GM03348 (cell line): ENCODE measurements at places on chromosomes 4 and X.

- DNase-seq = no peak
These were observed 34.4 kb downstream of the PTTG2 start for GRCh38 chr4:37994569-37994968.

DNA sequence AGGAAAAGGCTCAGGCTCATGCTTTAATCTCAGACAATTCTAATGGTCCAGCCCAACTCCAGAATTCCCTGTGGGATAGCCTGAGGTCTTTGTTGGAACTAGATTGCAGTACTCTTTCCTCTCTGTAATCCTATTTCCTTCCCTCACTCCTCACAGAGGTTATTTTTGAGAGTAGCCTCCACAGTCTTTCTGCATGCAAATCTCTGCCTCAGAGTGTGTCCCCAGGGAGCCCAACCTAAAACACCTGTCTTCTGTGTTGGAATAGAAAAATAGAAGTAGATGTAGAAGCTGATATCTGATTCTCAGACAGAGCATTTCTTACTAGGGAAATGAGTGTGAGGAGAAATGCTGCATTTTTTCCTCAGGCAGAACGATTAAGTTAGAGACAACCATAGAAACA lies 915.5 kb upstream of the EPHA5 start:
- DNase-seq = no peak

DNA sequence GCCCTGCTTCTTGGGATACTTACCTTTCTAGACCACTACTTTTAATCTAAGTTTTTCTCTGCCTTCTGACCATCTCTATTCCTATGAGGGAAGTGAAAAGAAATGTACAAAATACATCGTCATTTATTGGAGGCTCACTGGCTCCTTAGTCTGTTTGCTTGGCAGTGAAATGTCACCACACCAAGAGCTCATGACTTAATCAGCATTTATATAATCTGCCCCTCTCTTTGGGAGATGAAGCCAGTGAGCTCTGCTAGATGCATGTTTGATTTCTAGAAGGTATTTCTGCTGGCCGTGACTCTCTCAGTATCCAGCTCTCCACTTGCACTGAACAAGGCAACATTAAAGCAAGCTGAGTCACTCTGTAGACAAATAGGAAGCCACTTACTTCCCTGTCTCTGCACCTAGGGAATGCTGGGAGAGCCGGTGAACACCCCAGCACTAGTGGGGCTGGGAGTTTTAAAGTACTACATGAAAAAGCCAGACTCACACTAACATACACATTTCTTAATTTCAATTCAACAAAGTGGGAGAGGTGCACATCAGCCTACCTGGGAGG lies 79.1 kb downstream of the MID1IP1 start:
- no peak for DNase-seq

DNA sequence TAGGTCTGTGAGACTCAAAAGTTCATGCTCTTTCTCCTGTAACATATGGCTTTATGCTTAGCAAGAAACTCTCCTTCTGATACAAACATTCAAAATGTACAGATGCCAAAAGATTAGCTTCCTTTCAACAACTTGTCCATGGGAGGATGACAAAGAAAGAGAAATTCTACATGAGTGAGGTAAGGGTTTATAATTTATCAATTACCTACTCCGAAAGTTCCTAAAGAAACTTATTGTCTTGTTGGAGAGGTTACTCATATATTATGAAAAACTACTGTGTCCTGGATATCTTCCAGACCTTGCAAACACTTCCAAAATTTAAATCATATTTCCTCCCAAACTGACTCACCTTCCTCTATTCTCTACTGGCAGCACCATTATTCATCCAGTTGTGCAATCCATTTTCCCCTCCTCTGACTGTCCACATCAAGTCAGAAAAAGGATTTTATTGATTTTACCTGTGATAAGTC lies 65.1 kb downstream of the ENPEP start:
- peak; percentile 33 for DNase-seq

- peak; percentile 68 for DNase-seq
These were observed 35.9 kb downstream of the ANTXR2 start for GRCh38 chr4:80036949-80037685.

DNA sequence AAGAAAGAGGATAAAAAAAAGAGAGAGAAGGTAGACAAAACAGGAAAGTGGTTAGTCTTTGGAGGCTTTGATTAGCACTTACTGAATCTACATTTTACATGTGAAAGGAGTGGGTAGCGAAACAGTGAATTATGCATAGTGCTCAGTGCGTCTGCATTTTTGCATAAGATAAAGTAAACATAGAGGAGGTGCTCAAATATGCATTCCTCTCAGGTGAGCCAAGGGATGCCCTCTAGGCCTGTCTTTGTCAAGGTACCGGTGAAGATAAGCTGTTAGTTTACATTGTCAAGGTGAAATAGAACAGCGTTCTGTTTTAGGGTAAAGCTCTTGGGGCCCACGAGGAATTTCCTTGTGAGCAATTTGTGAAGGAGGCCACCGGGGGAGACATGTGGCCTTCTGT lies 260.6 kb downstream of the TRIML1 start:
- DNase-seq = no peak

DNA sequence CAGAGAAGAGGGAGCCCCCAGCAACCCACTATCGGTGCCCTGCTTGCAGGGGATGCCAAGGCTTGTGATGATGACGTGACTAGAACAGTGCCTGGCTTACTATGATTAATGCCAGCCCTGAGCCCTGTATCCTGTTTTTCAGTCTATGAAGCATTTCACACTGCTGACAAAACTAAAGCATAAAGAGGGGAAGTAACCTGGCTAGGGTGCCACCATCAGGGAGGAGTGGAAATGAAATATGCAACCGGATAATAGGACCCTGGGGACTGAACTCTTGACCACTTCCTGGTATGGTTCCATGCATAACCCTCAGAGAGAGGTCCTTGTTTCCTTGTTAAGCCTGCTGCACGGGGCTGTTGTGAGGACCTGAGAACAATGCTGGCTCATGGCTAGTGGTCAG lies 50.3 kb downstream of the MED28 start:
- DNase-seq = no peak

DNA sequence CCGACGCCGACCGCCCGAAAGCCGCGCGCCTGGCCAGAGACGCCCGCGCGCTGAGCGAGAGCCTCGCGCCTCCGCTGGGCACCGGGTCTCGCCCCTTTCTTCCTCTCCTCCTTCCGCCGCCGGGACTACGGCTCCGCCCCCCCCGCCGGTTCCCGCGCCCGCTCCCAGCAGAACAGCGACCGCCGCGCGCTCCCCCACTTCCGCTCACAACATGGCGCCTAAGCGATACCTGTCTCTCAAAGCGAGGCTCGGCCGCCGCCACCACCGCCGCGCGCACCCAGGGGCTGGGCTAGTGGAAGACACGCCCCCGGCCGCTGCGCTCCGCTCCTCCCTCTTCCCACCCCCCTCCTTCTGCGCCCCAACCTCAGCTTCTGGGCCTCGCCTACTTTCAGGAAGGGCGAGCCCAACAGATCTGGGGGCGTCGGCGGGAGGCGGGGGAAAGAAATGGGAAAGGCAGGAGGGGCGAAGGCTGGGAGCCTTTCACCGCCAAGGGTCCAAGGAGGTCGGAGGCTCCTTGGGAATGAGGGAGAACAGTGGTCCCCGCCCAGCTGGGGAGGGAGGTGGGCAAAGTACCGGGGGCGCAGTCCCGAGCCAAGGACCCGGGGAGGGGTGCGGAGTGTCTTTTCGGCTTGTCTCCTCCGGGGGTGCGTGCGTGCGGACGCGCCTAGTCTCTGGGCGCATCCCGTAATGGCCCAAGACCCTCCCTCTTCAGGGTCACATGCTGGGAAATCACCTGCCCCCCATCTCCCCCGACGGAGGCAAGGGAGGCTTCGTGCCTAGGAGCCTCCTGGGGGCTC lies at the start of gene RPS6KA3:
RPS6KA3 (minus strand) TSS at position 100 of the 797 bp plus-strand sequence. CDS start 277 bp downstream, outside the sequence.
- DNase-seq = peak; percentile 91

DNA sequence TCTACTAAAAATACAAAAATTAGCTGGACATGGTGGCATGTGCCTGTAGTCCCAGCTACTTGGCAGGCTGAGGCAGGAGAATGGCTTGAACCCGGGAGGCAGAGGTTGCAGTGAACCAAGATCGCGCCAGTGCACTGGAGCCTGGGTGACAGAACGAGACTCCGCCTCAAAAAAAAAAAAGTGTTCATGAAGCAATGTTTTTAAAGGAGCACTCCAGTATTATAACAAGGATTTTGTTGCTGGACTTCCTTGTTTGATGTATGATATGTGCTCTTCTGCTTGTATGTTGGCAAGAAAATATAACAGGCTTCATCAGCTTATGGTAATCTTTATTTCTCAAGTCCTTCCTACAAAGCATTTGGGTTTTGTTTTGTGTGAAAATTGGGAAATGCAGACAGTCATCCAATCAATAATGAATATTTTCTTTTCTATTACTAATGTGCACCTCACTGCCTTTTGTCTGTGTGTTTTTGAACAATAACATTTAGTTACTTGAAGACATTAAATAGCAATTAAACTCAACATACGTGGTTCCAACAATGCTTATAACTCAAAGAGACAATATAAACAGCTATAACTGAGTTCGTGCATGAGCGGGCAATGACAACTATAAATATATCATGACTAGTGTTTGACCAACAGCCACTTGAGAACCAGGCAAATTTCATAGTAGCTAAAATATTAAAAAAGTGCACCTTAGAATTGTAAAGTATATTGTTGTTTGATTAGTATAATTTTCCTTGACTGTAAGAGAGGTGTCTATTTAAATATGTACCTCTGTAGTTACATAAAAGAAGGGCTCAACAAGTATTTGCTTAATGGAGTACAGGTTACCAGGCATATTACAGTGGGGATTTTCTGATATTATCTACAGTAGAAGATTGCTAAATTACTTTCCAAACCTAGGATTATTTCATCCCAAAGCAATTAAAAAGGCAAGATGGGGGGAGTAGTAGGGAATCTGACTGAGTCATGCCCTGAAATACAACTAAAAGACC lies 210.7 kb downstream of the PPP3CA start:
- no peak for DNase-seq

DNA sequence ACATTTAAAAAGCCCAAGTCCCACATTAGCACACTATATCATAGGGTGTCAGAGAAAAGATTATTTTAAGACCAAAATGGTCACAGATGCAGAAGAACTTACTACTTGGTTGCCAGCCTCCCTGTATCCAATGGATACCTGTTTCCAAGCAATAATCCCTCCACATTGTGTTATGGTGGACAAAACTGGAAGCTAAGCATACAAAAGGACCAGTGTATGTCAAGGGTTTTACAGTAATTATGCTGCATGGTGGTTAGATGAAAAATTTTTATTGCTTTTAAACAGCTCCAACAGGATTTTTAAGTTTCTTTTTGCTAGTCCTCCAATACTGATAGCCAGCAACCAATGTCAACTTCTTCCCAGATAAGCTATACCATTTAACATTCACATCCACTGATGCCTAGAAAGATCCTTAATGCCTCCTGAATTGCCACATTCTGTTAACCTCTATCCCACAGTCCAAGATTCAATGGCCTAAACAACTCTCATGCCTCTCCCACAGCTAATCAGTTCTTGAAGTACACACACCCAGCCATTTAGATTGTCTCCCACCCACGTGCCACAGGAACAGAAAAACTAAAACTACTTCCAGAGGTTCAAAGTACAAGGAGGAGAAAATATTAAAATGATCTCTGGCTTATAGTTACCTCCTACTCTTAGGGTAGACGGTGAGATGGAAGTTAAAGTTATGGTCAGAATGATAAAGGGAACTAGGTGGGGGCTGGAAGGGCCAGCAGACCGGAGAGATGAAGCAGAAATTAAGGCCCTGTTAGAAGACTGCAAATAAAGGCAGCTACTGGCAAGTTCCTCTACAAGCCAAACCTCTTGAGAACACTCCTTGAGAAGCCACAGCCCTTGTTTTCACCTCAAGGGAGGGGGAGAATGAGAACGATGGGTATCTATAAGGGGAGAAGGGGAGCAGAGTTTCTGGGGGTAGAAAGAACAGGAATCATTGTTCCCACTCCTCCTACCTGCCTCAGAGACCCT lies 5.5 kb downstream of the MED14 start:
- DNase-seq = no peak

DNA sequence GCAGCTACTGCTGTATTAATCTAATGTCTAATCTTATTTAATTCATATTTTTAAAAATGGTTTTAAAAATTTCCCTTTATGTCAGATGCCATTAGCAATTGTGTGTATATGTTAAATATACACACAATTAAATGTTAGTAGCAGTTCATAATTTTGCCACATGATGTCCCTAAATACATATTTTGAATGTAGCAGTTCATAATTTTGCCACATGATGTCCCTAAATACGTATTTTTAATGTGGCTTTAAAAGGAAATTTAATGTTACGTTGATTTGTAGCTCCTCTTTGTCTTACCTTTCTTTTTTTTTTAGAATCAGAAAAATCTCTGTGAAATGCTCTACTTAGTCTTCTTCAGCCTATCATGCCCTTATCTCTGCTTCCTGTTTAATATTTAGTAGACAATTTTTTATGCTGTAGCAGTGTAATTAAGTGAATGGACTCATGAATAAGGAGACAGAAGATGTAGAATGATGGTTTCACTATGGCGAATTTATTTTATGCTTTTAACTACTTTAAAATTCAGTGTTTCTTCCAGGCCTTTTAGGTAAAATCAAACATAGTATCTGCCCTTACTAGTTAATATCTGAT lies 26.1 kb downstream of the RBM46 start:
- DNase-seq = peak; percentile 15

GRCh38 chr4:5899881-5900280 lies 7.0 kb upstream of the CRMP1 start:
- DNase-seq = no peak

- DNase-seq = no peak
These were observed 1.3 kb upstream of the OCIAD2 start for GRCh38 chr4:48907706-48908477.

- DNase-seq = peak; percentile 56
These were observed 213.1 kb upstream of the FAT1 start for GRCh38 chr4:186936496-186937375.

DNA sequence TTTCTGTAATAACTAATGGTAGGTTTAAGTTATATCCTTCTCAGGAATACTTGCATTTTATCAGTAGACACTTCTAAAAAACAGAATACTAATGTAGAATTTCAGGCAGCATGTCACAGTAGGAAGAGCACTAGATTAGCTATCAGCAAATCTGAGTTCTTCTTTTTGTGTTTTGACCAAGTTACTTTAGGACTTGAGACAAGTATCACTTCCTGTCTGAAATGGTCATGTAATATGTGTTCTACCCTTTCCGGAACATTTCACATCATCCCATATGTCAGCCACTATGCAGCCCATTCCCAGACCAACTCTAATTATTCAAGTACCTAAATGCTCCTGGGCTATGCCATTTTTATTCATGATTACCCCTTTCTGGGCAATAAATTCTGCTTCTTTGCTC lies 401.8 kb upstream of the RPS6KA3 start:
- no peak for DNase-seq

DNA sequence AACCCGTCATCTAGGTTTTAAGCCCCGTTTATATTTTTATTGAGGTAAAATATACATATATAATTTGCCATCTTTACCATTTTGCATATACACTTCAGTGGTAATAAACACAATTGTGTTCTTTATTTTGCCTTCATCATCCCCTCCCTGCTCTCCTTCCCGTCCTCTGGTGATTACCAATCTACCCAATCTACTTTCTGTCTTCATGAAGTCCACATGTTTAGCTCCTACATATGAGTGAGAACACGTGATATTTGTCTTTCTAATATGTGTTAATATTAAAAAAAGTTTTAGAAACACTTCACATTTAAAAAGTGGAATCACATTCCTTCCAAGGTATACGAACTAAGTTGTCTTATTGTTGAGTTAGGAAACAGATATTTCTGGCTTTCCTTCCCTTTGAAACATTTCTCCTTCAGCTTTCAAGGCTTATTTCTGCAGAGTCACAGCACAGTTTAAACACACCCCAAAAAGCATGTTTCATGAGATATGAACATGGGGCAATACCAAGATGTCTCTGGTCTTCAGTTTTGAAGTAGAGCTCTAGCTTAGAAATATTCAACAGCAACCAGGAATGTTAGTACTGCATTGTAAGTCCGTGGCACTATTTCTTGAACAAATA lies 35.9 kb downstream of the GYPA start:
- DNase-seq = no peak

- DNase-seq = peak; percentile 14
These were observed 1239.1 kb upstream of the TENM3 start for GRCh38 chr4:181004056-181004455.
